ENCODE measurements at places on chromosomes 6 and 20. TPM values are rescaled to one million over a fixed set of nuclear protein-coding genes. Genes with fewer than 3 reads are reported as not detected.

Gene C6orf58
- total RNA-seq: not detected

Gene CEP162
- 4.5 TPM for total RNA-seq

Gene CDC5L
- 16.5 TPM for total RNA-seq

Gene TBCC
- 10.2 TPM for total RNA-seq

DNA sequence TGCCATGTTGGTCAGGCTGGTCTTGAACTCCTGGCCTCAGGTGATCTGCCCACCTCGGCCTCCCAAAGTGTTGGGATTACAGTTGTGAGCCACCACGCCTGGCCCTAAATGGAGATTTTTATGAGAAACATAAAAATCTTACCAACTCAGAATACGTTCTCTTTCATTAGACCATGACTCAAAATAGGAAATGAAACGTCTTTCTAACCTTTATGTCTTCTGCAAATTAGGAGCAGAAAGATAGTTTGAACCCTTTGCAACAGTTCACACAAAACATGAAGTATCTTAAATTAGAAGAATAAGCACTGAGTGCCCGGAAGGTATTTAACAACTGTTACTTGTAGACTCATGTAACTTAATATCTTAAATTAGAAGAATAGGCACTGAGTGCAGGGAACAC is 48.3 kb downstream of the AHI1 start:
- no peak for DNase-seq

- no peak for DNase-seq
Observed at GRCh38 chr6:99822741-99823512, 171.1 kb downstream of the MCHR2 start.

DNA sequence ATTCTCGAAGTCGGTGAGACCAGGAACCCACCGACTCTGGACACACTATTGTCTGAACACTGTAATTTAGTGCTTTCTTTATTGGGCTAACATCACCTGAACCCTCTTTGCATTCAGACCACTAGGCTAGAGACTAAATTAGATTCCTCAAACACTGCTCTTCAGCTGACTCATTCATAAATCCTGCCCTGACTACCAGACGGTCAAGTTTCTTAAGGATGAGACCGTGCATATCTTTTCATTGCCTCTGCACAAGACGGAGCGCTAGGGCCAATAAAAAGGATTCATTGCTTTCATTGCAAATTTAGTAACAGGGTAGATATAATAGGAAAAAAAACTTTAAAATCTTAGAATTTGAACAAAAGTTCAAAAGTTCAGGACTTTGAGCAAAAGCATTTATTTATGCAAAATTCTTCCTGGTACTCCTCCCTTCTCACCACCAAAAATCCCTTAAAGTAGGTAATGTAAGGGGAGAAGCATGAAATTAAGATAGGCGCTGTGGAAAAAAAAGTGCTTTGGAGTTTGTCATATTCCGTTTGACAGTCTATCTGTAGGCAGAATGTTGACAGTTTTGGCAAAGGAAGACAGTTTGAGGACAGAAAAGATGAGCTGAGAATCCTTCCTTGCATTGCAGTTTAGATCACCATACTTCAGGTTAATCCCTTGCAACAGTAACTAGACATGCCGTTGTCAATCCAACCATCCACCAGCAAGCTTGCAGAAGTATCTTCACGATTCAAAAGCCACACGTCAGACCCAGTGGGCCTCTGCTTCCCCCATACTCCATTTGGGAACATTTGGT is 328.6 kb upstream of the JARID2 start:
- DNase-seq: no peak
